ENCODE measurements at places on chromosomes 1 and 21.

- DNase-seq = no peak
These were observed 119.0 kb upstream of the NRIP1 start for GRCh38 chr21:15183813-15184257.

- no peak for DNase-seq
These were observed 240.1 kb downstream of the KCTD3 start for GRCh38 chr1:215807218-215807617.

DNA sequence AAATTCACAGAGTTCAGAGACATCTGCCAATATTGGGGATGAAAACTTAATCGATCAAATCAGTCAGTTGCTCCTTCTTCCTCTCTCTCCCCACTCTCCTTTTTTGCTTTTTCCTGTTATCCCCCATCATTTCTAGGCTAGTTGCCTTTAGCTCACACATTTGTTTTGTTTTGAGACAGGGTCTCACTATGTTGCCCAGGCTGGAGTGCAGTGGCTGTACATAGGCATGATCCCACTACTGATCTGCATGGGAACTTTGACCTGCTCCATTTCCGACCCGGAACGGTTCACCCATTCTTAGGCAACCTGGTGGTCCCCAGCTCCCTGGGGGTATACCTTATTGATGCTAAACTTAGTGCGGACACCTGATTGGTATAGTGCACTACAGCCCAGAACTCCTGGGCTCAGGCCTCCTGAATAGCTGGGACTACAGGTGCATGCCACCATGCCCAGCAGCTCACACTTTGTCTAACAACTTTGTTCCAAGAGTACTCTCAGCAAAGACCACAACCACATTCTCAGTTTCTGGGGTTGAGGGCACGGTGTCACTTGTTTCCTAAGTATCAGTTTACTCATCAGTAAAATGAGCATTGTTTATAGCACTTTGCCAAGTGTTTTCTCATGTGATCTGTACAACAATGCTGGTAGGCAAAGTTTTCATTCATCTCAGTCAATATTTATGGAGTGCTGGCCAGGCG, 6.7 kb upstream of the ELOA start:
- DNase-seq = no peak

GRCh38 chr1:44316231-44316759, 38.8 kb downstream of the ERI3 start:
- DNase-seq = no peak

DNA sequence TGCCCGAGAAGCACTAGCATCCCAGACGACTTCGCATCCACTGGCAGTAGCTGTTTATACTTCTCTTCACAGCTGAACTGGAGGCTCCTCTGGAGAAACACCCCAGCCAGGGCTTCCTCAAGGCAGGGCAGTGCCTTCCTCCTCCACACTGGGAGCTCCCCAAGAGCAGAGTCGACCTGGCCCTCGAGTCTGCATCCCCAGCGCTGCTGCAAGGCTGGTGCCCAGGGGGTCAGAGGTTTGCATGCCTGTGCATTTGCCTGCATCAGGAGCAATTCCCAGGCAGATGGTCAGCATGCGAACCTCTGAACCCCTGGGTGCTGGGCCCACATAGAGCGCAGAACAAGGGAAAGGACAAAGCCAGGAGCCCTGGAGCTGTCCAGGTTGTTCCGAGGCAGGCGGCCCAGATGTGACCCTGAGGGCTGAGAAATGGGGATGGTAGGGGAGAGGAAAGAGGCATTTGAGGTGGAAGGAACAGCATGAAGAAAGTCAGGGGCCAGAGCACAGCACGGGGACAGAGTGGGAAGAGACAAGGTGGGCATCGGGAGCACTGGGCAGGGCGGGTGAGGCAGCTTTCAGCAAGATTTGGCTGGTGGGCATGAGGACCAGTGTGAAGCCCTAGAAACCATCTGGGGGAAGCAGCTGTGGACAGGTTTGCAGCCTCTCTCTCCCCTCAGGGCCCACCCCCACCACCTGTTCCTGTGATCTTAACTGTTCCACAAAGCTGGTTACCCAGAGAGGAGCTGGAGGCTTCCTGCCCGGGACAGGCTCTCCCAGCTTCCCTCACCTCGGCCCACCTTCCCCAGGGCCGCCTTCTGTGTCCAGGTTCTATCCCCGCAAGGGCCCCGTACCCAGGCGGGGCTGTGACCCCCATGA, 6.4 kb upstream of the S100A8 start:
- DNase-seq = no peak

DNA sequence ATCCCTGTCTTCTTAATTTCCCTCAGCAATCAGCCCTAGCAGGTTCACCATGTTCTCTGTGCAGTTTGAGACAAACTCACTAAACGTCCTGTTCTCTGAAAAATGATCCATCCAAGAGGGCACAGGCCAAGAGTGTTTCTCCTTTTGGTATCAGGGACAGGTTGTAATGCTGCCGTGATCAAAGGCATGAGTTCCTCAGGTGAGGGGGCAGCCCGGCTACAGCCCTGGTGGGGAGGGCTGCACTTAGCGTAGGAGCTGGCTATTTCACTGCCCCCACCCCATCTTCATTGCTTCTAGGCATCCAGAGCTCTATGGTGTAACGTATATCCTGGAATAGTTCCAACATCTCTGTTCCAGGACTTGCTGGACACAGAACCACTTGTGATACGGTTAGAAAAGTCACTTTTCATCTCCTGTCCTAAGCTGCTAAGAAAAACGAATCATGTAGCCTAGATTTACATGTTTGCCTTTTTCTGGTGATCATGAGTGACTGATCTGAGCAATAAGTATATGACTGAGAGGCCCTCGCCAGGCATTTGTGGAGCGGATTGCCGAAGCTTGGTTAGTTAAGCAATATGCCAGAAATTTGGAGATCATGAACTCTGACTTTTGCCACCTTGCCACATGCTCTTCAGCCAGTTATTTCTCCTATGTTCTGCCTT, 41.1 kb upstream of the SRP9 start:
- peak; percentile 28 for DNase-seq

GRCh38 chr1:7250597-7251453, 465.6 kb downstream of the CAMTA1 start:
- no peak for DNase-seq

DNA sequence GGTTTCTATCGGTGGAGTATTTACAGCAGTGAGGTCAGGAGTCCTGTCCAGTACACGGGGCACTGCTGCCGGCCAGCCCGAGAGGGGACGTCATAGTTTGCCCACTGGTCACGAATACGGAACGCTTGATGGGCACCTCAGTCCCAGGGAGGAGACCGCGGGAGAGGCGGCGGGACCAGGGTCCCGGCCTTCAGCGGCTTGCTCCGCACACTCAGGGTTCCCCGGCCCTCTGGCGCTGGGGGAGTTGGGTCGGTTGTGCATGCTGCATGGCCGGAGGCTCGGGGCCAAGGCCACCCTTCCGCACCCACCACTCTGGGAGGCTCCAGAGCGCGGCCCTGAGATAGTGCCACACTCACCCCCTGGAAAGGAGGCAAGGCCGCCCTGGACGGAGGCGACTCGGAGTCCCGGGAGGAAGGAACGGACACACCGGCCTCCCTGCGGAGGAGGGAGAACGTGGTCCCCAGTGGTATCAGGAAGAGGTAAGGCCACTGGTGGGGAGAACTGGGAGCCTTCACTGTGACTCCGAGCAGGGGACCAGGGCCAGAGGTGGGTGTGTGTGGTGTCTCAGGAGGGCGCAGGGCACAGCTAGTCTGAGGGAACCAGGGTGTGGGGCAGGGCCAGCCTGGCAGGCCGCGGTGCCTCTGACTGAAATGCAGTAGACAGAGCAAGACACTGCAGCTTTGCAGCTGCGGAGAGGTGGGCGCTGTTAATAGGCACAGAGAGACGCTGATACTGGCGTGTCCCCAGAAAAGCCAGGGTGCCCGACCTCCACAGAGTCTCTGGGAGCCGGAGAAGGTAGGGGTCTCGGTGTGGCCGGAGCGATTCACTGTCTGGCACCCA, 28.6 kb upstream of the PRSS38 start:
- DNase-seq = no peak

DNA sequence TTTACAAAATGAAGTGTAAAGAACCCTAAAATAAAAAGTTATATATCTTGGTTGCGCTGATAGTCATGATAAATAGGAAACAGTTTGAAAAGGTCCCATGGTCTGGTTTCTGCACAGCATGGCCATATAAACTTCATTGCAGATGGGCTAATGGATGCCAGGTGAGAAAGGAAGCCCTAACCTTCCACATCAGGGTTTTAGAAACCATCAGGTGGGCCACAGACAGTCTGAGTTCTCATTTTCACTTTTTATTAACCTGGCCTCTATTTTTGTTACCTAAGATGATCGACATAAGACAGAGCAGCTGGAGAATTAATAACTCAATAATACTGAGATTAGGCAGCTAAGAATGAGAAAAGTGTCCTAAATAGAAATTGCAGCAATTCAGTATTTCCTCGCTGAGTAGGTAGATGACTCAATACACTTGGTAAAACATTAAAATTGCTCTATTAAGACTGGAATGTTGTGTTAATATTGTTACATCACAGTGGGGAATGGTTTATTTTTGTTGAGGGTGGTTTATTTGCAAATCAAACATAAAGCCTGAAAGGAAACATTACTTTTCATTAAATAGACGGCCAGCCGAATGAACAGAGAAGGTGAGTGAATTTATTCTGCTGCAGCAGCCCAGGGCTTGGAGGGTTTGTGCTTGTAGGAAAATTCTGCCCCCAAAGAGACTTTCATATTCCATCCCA, 21.1 kb downstream of the C1orf21 start:
- DNase-seq = peak; percentile 23

DNA sequence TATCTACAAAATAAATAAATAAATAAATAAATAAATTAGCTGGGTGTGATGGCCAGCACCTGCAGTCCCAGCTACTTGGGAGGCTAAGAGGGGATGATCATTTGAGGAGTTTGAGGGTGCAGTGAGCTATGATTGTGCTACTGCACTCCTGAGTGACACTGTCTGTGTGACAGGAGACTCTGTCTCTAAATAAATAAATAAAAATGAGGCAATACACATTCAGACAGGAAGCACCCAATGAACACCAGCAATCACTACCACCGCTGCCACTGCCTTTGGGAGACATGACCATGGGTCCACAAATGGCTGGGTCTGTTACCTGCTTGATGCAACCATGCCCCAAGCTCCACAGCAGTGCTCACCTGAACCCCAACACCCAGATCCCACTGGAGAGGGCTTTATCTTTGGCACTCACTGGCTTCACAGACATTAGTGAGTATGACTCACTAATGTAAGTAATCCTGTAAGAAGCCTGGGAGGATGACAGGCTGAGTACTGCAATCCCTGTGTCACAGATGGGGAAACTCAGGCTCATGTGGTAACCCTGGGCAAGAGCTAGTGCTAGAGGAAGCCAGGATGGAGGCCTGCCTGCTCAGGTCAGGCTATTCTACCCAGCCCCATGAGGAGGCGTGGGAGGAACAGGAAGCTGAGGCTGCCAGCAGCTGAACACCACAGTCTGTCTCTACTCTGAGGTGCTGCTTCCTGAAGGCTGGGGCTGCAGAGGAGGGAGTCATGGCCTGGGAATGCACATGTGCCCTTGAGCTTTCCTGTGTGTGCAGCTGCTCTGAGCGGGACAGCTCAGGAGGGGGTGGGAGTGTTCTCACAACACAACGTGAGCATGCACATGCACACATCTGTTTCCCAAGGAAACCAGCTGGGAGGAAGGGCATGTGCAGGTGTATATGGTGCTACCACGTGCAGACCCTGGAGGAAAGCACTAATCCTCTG, 43.0 kb downstream of the SLC9A1 start:
- DNase-seq = peak; percentile 100

DNA sequence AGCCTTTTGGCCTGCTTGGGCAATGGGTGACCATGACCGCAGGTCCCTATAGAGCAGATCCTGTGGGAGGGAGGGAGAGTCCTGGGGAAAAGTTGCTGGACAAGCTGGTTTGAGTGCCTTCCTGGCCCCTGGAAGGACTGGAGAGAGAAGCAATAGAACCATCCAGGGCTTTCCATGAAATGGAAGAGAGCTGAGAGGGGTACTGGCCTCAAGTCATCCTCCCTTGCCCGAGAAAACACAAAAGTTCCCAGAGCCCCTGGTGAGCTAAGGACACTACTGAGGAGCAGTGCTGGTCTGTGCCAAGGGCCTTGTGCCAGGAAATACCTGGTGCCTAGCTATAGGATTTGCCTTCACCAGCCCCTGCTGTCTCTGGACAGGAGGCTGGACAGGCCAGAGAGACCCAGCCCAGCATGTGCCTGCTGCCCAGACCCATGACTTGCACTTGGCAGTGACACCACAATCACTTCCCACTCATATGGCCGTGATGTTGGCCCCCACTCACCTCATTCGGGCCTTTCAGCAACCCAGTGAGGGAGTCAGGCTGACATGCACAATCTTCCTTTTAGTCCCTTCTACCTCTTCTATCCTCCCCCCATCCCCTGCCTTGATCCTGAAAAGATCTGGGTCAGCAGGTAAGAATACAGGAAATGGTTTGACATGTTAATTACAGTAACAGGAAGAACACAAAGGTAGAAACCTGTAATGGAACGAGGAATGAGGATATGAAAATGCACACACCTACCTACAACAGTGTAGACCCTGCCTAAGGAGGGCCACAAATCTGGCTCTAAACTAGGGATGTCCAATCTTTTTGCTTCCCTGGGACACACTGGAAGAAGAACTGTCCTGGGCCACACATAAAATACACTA, 7.0 kb downstream of the SH3BP5L start:
- DNase-seq = no peak

DNA sequence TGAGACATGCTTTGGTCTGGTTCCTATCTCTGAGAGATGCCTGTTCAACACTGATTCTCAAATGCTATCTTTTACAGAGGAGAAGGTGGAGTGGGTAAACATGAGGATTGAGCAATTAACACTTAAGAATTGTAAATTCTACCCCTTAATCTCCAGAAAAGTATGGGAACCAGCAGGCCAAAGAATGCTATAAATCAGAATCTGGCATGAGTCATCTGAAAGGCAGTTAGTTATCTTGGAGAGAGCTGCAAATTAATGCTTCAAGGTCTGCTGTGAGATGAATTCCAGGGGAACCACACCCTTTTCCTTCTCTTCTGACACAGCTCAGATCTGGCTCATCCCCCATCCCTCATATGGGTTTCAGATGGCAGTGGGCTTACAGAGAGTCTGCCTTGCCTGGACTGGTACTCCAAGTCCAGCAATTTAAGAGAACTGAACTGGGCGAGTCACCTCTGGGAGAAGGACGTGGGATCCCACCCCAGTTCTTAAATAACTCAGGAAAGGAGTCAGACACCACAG, 5.2 kb downstream of the S100A10 start:
- DNase-seq = peak; percentile 85
